HT1080 (cell line): ENCODE measurements at places on chromosomes 7 and 10.

GRCh38 chr10:17406036-17406834 is 48.2 kb downstream of the ST8SIA6 start:
- DNase-seq = no peak

- DNase-seq = peak; percentile 27
Measured at GRCh38 chr10:123583639-123584418, 82.3 kb upstream of the GPR26 start.

GRCh38 chr7:40714363-40715052 is 579.7 kb downstream of the SUGCT start:
- DNase-seq = no peak

GRCh38 chr7:69625238-69625637 is 27.0 kb downstream of the AUTS2 start:
- DNase-seq = no peak

GRCh38 chr7:17934094-17934493 is 6.2 kb downstream of the SNX13 start:
- DNase-seq = no peak

DNA sequence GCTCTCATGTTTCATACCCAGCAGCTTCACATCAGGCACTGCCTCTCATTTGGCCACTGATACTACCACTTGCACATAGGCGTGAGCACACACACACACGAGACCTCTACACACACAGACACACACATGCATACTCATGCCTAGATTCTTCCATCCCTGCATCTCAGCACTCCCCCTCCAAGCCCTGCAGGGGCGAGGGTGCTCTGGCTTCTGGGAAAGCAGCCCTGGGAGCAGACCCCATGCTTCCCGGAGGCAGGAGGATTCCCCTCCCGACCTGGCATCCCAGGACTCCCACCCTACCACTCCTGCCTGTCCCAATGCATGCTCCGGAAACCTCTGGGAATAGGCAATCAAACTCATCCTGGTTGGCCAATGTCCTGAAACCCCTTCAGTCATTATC is 89.1 kb upstream of the SMNDC1 start:
- DNase-seq = no peak

DNA sequence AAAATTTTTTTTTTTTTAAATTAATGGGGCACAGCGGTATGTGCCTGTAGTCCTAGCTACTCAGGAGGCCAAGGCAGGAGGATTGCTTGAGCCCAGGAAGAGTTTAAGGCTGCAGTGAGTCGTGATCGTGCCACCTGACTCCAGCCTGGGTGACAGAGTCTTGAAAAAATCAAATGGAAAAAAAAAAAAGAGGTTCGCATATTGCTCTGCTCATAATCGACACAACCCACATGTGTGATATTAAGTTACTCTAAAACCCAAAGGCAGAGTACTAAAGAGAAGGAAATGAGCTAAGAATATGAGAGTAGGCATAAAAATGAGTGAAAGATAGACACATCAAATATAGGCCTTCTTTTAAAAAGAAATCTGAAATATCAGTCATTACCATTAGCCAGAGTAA is 66.3 kb downstream of the IGF2BP3 start:
- no peak for DNase-seq

DNA sequence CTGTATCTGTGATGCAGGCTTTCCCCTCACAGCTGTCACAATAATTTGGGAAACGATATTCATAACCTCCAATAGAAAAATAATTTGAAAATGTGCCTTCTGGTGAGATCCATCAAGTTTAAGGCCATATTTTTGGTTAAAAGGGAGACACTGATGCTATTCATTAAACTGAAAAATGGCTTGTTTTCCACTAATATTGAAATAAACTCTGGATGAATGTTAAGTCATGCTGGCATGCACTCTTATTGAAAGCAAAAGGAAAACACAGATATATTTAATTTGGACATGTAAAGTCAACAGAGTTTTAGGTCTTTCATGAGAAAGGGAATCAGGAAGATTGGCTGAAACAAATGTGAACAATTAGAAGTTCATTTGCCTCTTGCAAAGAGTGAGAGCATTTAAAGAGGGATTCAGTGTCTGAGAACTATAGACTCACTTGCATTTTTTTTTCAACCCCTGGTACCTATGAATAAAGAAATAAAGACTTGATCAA is 879.2 kb downstream of the LRMDA start:
- no peak for DNase-seq

- no peak for DNase-seq
Measured at GRCh38 chr7:142771353-142771723, 568 bp downstream of the PRSS2 start.

- peak; percentile 72 for DNase-seq
Measured at GRCh38 chr7:134885967-134886352, 100.3 kb upstream of the AGBL3 start.

DNA sequence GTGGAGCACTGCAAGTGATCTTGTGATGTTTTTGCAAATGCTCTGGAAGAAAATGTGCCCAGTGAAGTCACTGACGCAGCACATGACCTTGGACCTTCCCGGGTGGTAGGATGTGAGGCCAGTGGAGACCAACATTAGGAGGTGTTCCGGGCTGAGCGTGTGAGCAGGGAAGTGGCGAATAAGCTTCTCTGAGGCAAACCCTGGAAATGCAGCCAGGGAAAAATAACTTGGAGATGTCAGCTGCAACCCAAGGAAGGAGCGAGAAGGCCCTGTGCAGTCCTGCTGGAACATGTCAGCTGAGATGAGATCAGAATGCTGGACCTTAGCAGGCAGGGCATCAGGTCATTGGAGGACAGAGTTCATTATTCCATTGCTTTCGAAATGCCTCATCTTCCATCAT is 18.6 kb upstream of the SDK1 start:
- DNase-seq = no peak

DNA sequence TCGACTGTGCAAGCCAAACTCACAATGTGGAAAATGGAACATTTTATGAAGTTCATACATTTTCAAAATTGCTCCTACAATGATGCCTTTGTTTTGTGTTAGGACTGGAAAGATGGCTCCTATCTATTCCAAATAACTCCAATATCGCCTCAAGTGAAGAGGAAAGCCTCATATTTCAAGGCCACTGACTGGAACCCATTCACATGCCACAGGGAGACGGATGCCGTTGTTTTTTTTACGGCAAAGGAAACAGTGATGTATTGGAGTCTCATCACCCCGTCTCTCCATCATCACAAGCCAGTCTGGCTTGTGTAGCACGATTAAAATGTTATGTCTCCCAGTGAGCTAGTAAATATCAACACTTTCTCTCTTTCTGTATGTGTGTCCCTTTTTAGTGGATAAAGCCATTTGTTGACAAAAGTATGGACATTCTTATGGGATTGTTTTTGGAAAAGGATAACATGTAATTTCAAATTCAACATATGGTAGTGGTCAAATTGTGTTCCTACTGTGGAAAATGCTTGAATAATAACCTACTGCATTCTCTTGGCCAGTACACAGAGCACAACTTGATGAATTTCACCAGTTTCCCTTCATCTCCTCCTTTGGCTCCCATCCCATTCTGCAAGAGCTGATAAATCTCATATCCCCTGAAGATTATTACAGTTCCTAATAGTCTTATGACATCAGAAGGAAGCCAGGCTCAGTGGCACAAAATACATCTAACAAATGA is 109.5 kb upstream of the PITRM1 start:
- no peak for DNase-seq

DNA sequence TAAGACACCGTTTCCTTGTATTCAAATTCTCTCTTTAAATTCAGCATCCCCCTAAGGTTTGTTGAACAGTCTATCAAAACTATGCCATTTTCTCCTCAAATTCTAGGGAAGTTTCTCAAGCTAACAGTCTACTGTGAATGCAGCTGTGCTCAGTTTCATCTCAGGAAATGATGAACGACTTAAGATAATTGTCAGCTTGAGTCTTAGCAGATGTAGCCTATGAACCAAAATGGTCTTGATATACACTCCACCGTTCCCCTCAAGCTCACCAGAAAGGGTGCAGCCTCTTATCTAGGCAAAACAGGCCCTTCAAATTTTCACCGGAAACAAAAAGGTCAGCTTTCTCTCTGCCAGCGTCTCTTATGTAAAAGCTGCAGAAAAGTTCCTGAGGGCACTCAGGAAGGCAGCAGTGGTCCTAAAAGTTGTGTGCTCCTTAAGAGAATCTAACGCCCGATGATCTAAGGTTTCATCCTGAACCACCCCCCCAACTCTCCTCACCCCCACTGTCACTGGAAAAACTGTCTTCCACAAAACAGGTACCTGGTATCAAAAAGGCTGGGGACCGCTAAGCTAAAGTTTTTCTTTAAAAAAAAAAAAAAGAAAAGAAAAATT is 2.1 kb downstream of the DNAJC9 start:
- DNase-seq = no peak

DNA sequence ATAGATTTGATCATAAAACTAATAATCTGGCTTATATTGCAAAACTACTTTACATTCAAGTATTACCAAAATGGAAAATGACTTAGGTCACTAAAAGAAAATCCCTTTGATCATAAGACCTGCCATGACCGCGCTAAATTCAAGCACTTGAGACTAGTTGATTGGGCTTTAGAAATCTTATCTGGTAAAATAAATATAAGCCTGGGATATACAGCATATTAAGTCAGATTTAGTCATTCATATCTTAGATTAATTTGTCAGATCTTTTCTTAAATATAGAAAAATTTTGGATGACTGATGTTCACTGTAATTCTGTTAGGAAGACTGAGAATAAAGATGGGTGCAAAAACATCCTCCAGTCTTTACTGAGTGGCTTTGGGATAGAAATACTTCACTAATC is 450.0 kb downstream of the HTR7 start:
- DNase-seq = no peak

DNA sequence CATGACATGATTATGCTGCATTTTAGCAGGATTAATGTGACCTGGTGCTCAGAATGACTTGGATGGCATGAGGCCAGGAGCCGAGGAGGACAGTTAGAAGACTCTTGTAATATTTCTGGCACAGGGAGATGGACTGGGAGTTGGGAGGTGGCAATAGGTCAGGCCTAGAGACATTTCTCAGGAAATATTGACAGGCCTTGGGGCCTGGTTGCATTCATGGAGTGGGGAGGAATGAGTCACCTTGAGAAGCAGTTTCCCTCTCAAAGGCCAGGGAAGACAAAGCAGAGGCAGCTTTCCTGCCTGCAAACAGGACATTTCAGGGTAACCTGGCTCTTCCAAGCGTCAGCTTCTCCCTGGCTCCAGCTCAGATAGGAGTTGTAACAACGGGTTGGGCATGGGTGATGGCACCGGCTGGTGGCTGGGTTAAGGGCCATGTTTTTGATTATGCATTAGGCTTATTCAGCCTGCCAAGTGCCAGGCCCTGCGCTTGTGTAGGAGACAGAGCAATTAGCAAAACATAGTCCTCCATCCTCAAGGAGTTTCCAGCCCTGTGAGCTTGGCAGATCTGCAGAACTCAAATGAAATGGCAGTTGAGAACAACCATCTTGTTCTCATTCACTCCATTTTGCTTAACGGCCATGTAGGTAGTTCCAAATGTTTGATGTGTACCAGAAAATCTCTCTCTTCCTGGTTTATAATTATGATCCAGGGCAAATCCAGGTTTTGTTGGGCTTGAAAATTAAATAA is 38.2 kb downstream of the HK1 start:
- peak; percentile 80 for DNase-seq

- no peak for DNase-seq
Measured at GRCh38 chr10:116138897-116139296, 134.1 kb downstream of the GFRA1 start.

DNA sequence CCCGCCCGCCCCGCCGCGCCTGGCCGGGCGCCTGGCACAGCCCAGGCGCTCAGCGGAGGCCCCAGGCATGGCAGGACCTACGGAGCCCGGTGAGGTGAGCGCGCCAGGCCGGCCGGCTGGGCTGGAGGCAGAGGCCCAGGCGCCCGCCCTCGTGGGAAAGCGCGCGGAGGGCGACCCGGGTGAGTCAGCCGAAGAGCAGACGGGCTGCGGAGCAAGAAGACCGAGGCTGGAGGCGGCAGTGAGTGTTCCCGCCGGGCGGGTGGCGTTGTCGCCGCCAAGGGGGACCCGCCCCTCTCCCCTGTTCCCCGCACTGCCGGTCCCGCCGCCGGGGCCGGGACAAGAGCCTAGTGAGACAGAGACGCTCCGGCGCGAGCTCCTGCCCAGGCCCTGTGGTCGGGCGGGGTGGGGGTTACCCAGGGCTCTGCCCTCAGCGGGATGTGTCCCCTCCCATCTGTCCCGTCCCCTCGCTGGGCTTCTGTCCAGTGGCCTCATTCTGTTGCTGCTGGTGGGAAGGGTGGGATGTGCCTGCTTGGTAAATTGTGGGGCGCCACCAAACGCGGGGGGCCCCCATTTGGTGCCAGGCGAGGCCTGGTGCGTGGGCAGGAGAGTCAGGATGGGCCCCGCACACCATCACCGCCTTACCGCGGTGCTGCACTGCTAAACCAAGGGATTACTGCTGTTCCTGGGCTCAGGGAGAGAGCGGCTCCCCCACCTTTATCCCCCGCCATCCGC is 17.0 kb upstream of the NODAL start:
- peak; percentile 70 for DNase-seq

DNA sequence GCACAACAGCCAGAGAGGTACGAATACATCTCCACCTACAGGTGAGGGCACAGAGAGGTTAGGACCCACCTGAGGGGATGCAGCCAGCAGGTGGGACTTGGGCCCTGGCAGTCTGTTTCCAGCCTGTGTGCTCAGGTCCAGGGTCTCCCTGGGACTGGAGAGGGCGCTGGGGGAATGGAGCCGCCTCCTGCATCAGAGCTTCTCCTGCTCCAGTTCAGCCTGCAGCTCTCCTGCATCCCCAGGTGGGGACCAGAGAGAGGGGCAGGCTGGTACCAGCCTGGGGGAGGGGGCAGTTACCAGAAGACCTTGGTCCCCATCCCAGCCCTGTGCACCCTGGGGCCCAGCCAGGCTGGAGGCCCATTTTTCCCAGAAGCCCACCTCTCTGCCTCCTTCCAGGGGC is 80.7 kb downstream of the LHPP start:
- no peak for DNase-seq
